ENCODE measurements at places on chromosomes 7 and 10. TPM values are rescaled to one million over a fixed set of nuclear protein-coding genes. Genes with fewer than 3 reads are reported as not detected.

- peak; percentile 48 for DNase-seq
Observed at GRCh38 chr10:12214763-12215218, 18.8 kb downstream of the CDC123 start.

DNA sequence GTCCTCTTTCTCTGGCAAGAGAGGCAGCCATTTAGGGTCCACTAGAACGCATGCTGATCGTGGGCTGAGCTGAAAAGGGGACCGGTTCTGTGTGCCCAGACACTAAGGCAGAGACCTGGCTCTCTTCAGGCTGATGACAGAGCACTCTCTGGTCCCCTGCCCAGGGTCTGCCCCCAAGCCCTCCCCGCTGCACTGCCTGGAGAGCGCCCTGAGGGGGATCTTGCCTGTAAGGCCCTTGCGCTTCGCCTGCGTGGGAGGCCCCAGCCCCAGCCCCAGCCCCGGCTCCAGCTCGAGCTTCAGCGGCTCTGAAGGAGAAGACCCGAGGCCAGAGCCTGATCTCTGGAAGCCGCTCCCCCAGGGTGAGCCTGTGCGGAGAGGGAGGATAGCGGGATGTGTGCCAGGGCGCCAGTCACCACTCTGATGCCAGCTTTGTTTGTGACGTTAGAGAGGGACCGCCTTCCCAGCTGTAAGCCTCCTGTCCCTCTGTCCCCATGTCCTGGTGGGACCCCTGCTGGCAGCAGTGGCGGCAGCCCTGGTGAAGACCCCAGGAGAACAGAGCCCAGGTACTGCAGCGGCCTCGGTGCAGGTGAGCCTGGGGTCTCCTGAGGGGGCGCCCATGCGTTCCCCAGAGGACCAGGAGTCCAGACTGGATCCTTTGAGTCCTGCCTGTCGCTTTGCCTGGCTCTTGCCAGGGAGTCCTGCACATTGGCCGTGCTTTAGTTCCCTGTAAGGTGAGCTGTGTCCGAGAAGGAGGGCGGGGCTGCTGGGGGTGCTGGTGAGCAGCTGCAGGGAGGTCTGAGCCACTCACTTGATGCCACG, 43.2 kb downstream of the ZNF467 start:
- DNase-seq = no peak

- DNase-seq = no peak
Observed at GRCh38 chr7:130273081-130273932, 6.6 kb downstream of the CPA2 start.

DNA sequence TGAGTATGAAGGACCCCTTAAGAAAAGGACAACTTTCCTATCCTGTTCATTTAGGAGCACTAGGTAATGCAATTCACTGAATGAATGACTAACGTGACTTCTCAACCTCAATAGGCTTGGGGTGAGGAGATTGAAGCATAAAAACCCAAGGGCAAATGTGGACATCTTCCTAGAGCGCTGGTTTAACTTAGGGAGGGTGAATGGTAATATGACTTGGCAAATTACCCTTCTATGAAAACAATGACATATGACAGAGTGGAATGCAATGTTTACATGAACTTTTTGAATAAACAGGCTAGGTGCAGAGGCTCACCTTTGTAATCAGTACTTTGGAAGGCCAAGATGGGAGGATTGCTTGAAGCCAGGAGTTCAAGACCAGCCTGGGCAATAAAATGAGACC, 83.9 kb upstream of the ANK3 start:
- no peak for DNase-seq

RASSF4 gene
- total RNA-seq = 6.6 TPM

UCMA gene
- not detected for total RNA-seq

SPDYE9 gene
- total RNA-seq = not detected

HHEX gene
- 2.6 TPM for total RNA-seq

ENKUR gene
- total RNA-seq = 0.53 TPM

Measured in HT1080 (cell line).